ENCODE measurements at places on chromosomes 4 and X.

DNA sequence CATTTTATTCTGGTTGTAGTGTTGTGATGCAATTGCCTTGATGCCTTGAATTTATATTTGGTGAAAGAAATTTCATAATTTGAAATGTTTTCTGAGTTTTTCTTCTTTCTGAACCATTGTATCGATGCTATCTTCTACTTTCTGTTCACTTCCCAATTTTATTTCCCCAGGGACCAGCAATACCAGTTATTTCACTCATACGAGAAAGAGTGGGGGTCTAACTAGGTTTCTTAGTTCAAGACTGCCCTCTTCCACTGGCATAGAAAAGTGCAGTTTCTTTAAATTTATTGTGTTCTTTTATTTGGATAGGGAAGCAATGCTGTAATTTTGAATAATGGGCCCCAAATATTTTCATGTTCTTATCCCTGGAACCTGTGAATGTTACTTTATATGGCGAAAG, 544.0 kb upstream of the ADGRL3 start:
- no peak for DNase-seq

DNA sequence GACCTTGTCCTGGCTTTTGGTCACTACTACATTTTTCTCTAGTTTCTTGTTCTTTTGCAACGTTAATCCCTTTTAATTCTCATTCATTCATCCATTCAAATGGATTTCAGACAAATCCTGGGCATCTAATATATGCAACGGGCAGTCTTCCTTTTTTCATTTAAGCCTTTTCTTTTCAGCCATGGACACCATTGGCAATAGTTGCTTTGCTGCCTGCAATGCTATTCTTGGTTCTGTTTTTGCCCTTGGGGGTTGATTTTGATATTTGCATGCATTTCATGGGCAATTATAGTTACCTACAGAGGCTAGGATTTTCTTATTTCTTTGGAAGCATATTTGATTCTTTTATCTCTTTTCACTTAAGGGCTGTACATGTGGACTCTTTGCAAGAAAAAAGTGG, 180.5 kb upstream of the ARX start:
- DNase-seq, result no peak

GRCh38 chr4:60216752-60217151, 983.4 kb upstream of the ADGRL3 start:
- no peak for DNase-seq

- no peak for DNase-seq
Measured at GRCh38 chr4:10965196-10965595, 280.6 kb upstream of the CLNK start.

DNA sequence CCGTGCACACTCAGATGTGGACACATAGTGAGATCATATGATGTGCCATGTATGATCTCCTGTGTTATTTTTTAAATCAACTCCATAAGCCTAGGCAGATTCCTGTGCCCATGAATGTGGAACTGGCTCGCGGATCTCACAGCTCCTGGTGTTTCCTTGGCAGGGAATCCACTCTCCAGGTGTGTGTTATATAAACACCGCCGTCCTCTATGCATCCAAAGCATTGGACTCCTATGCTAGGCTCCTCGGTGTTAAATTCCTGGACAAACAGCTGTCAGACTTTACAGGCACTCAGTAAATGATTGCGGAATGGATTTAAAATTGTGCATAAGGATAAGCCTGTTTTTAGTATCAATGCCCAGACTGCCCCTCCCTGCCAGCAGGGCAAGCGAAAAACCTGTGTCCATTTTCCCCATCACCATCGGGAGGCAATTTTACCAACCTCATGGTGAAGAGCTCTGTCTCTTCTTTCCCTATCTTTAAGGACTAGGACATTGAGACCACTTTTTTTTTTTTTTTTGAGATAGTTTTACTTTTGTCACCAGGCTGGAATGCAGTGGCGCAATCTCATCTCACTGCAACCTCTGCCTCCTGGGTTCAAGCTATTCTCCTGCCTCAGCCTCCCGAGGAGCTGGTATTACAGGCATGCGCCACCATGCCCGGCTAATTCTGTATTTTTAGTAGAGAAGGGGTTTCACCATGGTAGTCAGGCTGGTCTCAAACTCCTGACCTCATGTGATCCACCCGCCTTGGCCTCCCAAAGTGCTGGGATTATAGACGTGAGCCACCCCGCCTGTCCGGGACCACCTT, 23.6 kb upstream of the GPR78 start:
- no peak for DNase-seq

GRCh38 chr4:179871726-179872125, 2371.5 kb upstream of the TENM3 start:
- DNase-seq, result no peak

DNA sequence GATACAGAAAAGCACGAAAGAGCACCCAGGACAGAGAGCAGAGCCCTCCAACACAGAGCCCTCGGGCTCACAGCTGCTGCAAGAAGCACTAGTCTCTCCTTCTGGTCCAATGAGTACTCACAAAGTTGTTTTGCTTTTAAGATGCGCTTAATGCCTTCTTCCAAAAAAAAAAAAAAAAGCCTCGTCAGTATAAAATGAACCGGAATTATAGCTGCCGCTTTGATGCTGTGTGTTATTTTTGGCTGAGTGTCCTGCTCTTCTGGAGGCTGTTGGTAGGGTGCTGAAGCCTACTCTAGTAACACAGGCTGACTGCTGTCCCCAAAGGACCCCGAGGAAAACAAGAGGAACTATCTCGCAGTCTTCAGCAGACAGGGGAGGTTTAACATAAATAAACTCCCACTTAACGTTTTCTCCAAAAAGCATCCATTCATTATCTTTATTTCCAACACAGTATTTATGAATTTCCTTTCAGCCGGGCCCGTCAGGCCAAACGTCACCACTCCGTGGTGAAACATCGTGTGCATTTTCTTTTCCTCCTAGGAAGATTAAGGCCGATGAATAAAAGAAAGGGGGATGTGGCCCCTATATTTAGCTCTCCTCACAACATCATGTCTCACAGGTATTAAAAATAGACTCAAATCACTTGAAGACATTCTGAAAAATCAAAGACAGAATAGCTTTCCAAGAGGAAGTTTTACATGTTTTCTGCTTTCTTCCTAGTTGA, 213.7 kb upstream of the PPARGC1A start:
- no peak for DNase-seq

- no peak for DNase-seq
Measured at GRCh38 chr4:86048426-86048825, 311.4 kb downstream of the MAPK10 start.

- DNase-seq, result no peak
Measured at GRCh38 chrX:11968991-11969390, 169.3 kb upstream of the FRMPD4 start.

DNA sequence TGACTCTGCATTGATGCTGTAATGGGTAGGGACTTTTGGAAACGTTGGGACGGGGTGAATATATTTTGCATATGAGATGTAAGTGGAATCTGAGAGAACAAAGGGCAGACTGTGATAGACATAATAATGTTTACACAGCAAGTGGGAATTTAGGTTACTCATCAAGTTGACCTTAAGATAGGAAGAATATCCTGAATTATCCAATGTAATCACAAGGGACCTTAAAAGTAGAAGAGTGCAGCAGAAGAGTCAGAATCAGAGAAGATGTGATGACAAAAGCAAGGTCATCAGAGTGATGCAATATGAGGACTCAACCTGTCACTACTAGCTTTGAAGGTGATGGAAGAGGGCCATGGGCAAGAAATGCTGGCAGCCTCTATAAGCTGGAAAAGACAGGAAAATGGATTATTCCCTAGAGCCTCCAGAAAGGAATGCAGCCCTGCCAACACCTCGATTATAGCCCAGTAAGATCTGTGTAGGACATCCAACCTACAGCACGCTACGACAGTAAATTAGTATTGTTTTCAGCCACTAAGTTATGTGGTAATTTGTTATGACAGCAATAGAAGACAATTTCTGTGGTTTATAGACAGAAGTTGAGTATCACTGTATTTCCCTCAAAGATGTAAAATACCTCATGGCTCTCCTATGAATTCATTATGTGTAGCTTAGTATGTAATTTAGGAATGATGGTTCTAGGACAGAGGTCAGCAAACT, 26.4 kb downstream of the MORC4 start:
- DNase-seq, result no peak

GRCh38 chr4:38923746-38924145, 56.1 kb downstream of the FAM114A1 start:
- DNase-seq, result no peak

GRCh38 chr4:19026281-19026680, 1004.7 kb upstream of the LCORL start:
- DNase-seq, result no peak

GRCh38 chr4:109560687-109561461, 828 bp downstream of the MCUB start:
- peak; percentile 23 for DNase-seq

DNA sequence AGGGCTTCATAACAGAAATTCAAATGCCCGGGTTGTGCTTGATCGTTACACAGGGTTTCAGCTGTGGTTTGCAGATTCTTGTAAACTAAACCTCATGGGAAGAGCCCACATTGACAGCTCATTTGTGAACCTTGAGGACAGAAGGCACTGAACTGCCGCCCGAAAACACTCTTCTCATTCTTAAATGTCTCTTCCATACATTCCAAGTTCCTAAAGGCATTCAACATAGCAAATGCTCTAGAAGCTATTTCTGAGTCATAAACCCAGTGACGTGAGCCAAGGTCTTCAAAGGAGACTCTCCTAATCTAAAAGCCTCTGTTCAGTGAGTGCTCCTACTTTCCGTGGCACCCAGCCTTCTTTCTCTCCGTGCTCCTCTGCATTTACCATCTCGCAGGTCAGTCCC, 737.8 kb upstream of the FRG1 start:
- DNase-seq, result no peak

- no peak for DNase-seq
Measured at GRCh38 chr4:187679450-187679849, 316.1 kb upstream of the ZFP42 start.

GRCh38 chr4:181662383-181662782, 580.8 kb upstream of the TENM3 start:
- DNase-seq, result no peak

DNA sequence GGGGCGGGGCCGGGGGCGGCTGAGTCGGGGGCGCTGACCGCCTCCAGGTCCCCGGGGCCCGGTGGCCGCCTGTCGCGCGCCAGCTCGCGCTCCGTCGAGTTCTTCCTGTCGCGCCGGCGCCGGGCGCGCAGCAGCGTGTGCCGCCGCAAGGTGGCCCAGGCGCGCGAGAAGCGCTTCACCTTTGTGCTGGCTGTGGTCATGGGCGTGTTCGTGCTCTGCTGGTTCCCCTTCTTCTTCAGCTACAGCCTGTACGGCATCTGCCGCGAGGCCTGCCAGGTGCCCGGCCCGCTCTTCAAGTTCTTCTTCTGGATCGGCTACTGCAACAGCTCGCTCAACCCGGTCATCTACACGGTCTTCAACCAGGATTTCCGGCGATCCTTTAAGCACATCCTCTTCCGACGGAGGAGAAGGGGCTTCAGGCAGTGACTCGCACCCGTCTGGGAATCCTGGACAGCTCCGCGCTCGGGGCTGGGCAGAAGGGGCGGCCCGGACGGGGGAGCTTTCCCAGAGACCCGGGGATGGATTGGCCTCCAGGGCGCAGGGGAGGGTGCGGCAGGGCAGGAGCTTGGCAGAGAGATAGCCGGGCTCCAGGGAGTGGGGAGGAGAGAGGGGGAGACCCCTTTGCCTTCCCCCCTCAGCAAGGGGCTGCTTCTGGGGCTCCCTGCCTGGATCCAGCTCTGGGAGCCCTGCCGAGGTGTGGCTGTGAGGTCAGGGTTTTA, 1.5 kb downstream of the ADRA2C start:
- DNase-seq, result no peak

DNA sequence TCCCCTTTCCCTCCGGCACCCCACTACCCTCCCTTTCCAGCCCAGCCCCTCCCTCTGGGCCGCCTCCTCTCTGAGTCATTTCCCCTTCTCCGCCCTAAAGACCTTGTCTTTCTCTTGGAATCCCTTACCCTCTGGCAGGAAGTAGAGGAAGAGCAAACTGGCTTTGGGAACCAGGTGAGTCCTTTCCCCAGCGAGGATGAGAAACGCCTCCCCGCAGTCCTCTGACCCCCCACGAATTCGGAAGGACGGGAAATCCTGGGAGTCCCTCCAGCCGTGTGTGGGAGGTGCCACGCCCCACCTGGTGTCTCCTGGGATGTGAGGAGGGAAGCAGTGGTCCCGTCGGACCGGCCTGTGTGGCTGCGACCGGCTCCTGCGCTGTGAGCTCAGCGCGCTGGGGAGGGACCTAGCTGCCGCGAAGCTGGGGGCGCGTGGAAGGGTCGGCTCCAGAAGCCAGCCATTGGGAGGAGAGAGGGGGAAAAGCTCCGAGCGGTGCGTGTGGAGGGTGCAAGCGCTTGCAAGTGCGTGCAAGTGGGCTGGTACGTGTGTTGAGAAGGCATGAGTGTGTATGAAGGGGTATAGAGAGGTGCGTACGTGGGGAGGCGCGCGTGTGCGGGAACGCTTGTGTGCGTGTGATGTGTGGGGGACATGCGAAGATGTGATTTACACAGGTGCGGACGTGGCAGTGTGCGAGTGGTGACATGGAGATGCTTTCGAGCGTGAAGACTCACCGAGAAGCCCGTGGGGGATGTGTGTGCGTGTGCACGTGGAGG, 46.3 kb downstream of the TEX13B start:
- no peak for DNase-seq

- no peak for DNase-seq
Measured at GRCh38 chr4:47017494-47017893, 13.9 kb upstream of the GABRB1 start.

GRCh38 chr4:2935762-2936743, 27.2 kb downstream of the NOP14 start:
- DNase-seq, result no peak

- DNase-seq, result no peak
Measured at GRCh38 chr4:188082796-188083195, 26.6 kb downstream of the TRIML2 start.

DNA sequence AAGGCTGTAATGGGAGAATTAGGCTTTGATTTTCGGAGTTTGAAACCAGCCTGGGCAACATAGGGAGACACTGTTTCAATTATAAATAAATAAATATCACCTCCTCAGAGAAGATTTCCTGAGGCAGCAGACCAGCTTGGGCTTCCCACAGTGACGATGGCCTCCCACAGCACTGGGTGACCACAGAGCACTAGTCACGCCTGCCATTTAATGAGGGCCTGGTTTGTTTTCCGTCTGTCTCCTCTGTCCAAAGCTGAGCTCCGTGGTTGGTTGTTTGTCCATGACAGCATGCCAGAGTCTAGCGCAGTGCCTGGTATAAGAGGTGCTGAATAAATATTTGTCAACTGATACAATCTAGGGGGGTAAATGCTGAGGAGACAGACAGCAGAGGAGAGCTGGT, 10.4 kb upstream of the PDGFRA start:
- DNase-seq, result no peak
